Subcutaneous preadipocyte (primary cell): ENCODE measurements at places on chromosomes 2 and 18. TPM values are rescaled to one million over a fixed set of nuclear protein-coding genes. Genes with fewer than 3 reads are reported as not detected.

The OR6B2 gene
- total RNA-seq, result not detected in 2 replicates

The MRPS5 gene
- total RNA-seq, result 36.4 and 40.1 TPM in 2 replicates

The ITGB1BP1 gene
- total RNA-seq, result 38.1 and 49.2 TPM in 2 replicates

The CD8B2 gene
- not detected in 2 replicates for total RNA-seq
